Stimulated activated CD8-positive, alpha-beta memory T cell treated with anti-CD3 and anti-CD28 coated beads, Interleukin-4, amount 100 ng/mL, for 1 hour (primary cell): ENCODE measurements at places on chromosomes 16 and 17.

GRCh38 chr17:80826955-80827645 lies 164.5 kb upstream of the CHMP6 start:
- DNase-seq: no peak

DNA sequence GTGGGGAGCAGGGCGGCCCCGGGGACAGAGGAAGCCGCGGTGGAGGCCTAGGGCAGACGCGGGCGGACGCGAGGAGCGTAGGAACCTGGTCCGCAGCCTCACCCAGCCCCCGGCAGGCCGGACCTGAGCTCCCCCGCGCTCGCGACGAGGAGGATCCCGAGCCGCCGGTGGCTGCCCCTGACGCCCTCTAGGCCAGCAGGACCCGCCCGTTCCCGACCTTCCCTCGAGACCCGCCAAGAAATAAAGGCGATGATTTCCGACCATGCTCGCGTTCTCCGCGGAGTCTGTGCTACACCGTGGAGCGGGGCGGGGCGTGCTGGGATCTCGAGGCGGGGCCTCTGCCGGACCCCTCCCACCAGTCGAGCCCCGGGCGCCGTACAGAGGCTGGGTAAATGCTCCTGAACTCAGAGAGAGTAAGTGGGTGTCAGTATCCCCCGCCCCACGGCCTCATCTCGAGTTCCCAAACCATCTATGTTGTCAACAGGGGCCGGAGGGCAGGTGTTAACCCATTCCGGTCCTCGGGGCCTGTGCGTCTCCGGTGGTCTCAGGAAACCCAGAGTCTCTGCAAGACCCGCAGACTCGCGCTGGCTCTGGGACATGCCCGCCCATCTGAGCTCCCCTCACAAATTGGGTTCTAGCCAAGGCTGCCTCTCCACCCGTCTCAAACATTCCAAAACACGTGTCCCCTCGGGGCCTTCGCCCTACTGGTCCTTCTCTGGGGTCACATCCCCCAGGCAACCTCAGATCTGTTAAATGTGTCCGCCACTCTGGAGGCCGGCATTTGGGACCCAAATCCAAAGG lies 13.7 kb downstream of the SYCE1L start:
- no peak for DNase-seq

DNA sequence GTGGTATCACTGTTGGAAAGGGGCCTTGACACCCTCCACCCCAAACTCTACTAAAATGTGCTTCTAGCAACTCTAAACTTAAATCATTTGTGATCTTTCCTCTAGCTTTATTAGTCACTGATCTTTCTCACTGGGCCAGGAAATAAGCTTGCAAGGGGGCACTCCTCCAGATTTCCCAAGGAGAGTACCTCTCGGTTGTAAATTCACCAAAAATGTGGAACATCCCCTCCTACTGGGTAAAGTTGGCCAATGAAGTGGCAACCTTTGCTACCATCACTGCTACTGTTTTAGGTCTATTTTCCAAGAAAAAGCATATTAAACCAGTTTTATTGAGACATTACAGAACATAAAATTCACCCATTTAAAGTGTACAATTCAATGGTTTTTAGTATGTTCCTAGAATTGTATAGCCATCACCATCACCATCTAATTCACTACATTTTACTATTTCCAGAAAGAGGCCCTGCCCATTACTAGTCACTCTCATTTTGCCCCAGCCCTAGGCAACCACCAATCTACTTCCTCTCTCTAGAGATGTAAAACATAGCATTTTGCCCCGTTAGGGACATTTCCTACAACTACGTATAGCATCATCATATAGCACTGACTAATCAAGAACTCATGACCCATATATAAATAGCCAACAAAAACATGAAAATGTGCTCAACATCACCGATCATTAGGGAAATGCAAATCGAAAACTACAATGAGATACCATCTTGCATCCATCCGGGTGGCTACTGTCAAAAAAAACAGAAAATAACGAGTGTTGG lies 44.6 kb upstream of the ADCY9 start:
- DNase-seq: no peak

DNA sequence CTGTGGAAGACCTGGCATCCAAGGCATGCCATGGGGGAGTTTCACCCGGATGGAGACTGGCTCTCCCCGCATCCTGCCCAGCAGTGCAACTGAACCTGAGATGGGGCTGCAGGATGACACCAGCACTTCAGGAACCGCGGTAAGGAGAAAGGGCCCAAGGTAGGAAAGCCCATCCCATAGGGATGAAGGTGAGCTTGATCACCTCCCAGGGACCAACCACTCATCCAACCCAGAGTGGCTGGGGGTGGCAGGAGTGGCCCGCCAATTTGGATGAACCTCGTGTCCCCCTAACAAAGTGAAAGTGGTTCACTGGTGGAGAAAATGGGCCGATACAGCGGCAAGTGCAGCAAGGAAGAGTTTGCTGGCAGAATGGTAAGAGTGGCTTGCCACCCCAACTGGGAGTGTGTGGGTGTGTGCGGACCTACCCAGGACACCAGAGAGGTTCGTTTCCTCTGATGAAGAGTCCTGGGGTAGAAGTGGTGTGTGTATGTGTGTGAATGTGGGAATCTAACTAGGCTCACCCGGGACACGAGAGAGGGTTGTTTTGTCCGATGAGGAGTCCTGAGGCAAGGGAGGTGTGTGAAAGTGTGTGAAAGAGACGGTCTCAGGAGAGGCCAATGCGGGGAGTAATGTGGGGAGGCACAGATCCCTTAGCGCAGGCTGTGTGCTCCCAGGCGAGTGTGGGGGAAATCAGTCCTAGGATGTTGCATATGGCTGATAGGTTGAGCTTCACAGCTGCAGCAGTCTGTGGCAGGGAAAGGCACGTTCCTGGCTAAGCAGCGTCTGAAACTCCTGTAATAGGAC lies 22.6 kb downstream of the ACSM1 start:
- no peak for DNase-seq

GRCh38 chr16:84303023-84303422 lies 8.3 kb downstream of the WFDC1 start:
- no peak for DNase-seq

- DNase-seq: no peak
Measured at GRCh38 chr16:30927789-30928378, 4.5 kb downstream of the FBXL19 start.

DNA sequence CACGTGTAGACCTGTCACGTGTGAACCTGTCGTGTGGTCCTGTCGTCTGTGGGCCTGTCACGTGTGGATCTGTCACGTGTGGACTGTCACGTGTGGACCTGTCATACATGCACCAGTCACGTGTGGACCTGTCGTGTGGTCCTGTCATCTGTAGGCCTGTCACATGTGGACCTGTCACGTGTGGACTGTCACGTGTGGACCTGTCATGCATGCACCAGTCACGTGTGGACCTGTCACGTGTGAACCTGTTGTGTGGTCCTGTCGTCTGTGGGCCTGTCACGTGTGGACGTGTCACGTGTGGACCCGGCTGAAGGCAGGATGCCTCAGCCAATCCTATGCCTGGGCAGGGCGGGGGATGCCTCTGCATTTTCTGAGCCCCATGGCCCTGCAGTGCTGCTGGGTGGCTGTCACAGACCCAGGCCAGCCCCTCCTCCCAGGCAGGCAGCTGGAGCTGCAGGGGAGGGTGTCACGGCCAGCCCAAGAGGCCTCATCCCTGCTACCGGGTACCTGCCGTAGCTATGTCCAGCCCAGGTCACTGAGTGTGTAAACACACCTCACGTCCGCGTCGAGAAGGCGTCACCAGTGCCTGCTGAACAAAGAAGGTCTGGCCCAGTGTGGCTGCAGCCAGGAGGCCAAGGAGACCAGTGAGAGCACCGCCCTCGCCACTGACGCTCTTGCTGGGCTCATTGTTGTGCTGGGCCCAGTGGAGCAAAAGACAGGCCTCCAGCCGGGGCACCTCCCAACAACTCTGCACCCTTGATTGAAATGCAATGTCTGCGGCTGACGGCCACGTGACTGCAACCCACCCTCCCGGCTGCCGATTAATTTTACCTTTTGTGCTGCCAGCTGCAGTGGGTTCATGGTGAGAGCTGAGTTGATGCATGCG lies 18.6 kb upstream of the ACSF3 start:
- DNase-seq: no peak

DNA sequence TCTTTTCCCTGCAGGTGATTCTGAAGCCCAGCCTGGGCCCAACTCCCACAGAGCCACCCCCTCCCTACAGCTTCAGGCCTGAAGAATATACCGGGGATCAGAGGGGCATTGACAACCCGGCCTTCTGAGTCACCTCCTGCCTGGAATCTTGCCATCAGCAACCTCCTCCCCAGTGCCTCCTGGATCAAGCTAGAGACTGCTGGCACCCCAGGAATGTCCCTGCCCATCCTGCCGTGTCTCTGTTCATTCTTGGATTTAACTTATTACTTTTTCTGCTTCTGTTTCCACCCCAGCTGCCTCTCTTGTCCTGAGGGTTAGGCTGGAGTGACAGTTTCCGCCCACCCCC lies 4.9 kb downstream of the TMEM92 start:
- DNase-seq: no peak
